Fibroblast of skin of scalp (primary cell): ENCODE measurements at places on chromosomes 5 and 9.

- peak; percentile 82 for DNase-seq
These were observed 8.3 kb upstream of the TBC1D2 start for GRCh38 chr9:98263482-98264357.

DNA sequence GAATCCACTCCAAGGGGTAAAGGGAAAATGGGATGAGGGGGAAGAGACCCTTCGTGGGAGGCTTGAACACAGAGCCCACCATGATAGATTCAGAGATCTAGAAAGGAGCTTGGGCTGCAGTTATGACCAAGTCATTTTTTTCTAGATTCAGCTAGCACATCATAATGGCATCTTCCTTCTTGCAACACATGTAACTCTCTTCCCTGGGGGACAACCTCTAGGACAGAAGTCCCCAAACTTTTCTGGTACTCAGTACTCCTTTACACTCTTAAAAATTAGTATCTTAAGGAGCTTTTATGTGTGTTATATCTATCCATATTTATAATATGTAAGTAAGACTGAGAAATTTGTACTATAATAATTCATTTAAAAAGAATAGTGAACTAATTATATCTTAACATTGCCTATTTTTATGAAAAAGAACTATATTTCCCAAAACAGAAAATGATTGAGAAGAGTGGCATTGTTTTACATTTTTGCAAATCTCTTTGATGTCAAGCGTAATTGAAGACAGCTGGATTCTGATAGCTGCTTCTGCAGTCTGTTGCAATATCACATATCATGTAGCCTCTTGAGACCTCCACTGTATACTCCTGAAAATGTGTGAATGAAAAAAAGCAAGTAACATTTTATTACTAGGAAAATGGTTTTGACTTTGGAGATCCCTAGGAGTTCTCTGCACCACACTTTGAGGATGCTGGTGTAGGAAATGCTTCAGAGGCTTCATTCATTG is 875 bp downstream of the ACO1 start:
- DNase-seq = peak; percentile 17

GRCh38 chr9:28270156-28270555 is 696.9 kb upstream of the C9orf72 start:
- DNase-seq = no peak

- DNase-seq = peak; percentile 24
These were observed 362.3 kb upstream of the PRR16 start for GRCh38 chr5:120101771-120102170.

DNA sequence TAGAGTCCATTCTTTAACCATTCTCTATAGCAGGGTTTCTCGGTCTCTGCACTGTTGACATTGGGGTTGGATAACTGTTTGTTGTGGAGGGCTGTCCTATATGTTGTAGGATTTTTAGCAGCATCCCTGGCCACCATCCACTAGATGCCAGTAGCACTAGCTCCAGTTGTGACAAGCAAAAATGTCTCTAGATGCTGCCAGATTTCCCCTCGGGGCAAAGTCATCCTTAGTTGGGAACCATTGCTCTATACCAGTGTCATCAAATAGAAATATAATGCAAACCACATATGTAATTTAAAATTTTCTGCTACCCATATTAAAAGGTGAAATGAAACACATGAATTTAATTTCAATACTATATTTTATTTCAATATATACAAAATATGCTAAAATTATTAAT is 2.9 kb downstream of the TTC23L start:
- no peak for DNase-seq

GRCh38 chr9:92393686-92394085 is 10.7 kb downstream of the OGN start:
- no peak for DNase-seq

DNA sequence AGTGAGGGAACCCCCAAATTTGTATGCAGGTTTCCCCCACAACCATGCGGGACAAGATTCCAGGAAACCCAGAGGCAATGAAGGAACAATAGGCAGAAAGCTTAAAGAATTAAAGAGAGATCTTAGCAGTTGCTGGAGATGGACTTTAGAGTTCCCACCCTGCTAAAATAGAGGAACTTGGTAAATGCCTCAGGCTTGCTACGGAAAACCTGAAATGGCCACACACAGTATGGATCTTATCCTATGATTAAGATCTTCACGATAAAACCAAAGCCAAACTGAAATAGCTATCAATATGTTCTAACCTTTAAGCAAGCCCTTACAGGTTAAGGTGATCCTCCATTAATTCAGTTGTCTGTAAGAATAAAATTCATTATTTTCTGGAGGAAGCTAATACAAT is 148.3 kb downstream of the RANBP17 start:
- DNase-seq = no peak

DNA sequence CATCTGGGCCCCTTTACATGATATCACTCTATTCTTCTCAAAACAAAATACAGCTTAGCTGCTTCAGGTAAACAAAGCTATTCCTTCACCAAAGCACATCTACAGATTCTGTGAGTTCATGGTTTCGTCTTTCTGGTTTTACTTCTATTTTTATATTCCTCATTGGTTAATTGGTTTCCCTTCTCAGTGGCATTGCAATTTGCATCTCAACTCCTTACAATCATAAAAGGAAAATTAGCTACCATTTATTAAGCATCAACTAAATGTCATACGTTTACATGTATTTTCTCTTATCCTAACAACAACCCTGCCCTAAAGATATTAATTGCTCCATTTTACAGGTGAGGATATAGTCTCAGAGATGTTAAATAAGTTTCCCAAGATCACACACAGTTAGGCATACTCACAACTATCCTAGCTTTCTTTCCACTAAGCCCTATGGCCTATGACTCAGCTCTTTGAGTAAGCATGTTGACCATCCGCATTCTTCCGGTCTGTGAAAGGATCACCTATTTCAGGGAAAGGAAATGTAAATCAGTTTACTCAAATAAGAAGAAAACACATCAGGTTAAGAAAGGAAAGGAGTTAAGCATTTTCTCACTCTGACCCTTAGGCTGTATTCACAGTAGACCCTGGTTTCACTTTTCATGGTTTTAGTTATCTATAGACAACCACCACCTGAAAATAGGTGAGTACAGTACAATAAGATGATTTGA is 146.1 kb downstream of the CAAP1 start:
- no peak for DNase-seq

- peak; percentile 56 for DNase-seq
These were observed 296.8 kb downstream of the PDE4D start for GRCh38 chr5:59596586-59597350.

DNA sequence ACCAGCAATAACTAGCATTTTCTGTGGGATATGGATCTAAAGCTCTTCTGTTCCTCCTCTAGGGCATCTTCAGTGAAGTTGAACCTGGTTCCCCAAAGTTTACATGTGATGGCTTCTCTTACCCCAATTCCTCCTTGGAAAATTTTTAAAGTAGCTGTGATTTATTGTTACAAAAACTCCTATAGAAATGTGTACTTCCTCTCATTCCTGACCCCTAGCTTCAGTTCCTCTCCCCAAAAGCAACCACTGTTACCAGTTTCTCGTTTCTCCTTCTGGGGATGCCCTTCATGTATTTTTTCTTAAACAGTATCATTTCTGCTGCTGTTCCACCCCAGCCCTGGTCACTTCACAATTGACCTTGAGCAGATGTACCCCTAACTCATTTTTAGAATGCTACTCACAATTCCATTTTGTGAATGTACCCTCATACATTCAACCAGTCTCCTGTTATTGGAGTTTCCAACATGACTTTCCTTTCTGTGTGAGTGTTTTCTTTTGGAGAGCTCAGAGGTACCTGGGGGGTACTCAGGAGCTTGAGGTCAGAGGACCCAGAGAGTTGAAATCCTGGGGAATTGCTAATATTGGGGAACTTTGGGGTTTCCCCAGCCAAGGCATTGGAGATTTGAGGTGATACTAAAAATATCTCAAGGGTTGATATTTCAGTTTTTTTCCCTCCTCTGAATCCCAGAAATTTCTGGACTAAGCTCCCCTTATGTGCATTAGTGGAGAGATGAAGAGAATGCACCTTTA is 18.6 kb upstream of the GLRX start:
- DNase-seq = no peak

DNA sequence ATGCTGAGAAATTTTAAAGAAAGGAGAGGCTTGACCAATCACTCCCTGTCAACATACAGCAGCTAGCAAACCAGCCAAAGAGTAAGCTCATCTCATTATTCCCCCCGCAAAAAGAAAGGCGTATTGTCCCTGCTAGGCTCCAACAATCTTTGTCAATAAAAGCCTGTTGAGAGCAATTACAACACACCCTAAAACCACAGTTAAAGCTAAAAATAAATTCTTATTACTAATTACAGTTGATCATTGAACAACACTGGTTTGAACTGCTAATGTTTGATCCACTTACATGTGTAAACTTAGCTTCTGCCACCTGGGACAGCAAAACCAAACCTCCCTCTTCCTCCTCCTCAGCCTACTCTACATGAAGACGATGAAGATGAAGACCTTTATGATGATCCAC is 151.2 kb downstream of the TSSK1B start:
- no peak for DNase-seq

DNA sequence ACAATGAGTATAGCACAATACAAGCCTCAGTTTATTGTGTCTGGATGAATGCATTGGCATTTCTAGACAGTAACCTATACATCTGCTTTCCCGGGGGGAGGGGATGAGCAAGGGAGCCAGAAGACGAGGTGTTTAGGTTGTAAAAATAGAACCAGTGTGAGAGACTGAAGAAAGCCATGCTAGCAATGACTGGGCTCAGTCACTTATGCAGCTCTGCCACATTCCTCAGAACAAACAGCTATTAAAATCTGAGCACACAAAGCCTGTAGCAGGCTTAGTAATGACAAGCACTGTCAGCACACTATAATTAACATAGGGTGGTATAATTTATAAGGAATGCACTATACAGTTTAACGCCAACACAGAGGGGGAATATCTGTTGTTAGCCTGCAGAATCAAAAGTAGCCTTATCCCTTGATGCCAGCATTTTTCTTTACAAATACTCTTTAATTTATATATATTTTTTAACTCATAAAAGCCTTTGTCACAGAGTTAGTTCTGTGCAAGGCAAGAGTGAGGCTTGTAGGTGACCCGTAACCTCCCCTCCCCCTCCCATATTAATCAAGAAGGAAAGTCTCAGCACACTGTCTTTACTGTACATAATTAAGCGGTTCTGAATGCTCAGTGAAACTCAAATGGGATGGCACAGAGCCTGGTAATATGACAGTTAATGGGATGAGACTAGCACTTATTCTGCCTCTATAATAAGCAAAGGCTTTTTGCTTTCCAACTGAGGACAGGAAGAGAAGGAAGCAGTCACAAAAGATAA is 295.4 kb downstream of the CSNK1G3 start:
- peak; percentile 83 for DNase-seq

DNA sequence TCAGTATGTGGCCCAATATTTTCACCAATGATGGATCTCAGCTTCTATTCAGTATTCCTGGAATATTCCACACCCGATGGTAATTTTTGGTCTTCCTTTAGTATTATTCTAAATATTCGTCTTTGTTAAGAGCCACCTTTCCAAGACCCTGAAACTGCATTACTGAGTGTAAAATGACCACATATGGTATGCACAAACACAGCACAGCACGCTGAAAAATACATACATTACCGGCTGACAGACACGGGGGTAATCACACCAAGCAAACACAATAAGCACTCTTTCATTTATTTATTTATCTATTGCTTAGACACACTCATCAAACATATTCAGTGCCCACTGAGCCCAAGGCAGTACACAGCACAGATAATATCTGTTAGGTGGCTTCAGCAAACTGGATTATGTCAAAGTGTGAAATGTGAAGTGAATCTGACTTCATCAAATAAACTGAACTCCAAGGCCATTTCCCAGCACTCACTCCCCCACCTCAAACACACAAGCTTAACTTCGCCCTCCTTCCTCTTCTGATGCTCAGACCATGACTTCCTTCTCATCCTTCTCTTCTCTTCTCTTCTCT is 1637.8 kb upstream of the C9orf72 start:
- no peak for DNase-seq

GRCh38 chr5:16427587-16427986 is 38.0 kb downstream of the ZNF622 start:
- DNase-seq = no peak

- DNase-seq = peak; percentile 53
These were observed 1.6 kb upstream of the DBN1 start for GRCh38 chr5:177474846-177475562.

DNA sequence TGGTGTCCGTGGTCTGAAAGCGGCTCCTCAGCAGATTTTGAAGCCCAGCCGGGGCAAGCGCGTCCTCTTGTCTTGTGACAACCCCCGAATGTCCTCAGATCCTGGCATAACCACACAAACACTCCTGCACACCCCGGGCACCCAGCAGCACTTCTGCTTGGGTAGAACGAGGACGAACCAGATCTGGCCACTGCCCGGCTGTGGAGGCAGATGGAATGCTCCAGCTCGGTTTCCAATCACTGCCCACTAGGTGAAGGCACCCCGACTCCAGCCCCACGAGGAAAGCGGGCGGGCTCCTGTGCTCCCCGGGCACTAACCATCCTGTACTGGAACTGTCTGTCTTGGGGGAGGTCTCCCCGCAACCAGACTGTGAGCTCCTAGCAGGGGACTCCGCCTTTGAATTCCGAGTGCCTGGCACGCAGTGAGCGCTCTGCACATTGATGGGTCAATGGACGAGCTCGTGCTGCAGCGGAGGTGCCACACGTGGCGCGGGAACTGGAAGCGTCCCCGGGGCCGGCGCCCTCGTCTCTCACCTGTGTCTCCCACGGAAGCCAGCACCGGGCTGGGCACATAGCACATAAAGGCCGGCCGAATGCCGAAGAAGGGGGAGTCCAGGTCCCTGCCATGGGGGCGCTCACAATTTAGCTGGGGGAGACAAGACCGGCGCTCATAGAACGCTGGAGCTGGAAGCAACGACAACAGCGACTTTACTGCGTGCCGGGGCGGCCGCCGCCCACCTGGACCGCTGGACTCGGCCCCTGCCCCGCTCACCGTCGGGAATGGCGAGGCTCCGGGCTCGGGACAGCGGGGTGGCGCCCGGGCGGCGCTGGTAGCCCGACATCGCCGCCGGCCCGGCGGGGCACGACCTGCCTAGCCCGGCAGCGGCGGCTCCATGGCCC is 608 bp downstream of the ENTR1 start:
- peak; percentile 31 for DNase-seq

- DNase-seq = peak; percentile 35
These were observed 117.8 kb upstream of the SARDH start for GRCh38 chr9:133855802-133856521.

- DNase-seq = no peak
These were observed 138.7 kb upstream of the SLC24A2 start for GRCh38 chr9:19927560-19927959.

DNA sequence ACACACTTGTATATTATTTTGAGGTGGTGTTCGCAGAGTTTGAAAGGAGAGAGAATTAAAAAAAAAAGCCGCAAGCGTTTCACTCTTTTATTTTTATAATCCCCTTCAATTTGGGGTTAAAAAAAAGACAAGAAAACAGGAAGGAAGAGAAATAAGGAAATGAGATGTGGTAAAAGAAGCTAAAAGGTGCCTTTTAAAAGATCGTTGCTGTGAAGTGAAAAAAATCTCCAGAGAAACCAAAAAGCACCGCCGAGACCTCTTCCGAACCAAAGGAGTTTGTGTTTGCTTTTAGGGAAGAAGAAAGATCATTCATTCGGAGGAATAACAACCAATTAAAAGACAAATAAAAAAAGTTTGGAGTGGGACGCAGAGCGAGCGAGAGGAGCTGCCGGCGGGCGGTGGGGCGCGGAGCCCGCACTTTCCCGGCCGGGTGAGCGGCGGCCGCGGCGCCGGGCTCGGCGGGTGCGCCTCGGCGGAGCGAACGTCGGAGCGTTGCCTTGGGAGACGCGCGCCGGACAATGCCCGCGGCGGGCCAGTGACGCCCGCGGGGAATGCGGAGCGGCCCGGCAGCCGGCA is 355 bp downstream of the TLE4 start:
- no peak for DNase-seq
